ENCODE measurements at places on chromosomes 2 and 18. TPM values are rescaled to one million over a fixed set of nuclear protein-coding genes. Genes with fewer than 3 reads are reported as not detected.

The LAMA1 gene
- polyA plus RNA-seq = 77.7 TPM

The UGT1A10 gene
- polyA plus RNA-seq = not detected

The HOXD12 gene
- polyA plus RNA-seq = 0.62 TPM

The IGFBP5 gene
- polyA plus RNA-seq = 337 TPM

The HOXD1 gene
- polyA plus RNA-seq = 10.4 TPM

The ROCK1 gene
- polyA plus RNA-seq = 70.8 TPM

The REEP1 gene
- polyA plus RNA-seq = 3.2 TPM

The DGKD gene
- 30.3 TPM for polyA plus RNA-seq

The RIT2 gene
- not detected for polyA plus RNA-seq

- DNase-seq = no peak
Observed at GRCh38 chr2:223566396-223566795, 35.8 kb downstream of the SCG2 start.

DNA sequence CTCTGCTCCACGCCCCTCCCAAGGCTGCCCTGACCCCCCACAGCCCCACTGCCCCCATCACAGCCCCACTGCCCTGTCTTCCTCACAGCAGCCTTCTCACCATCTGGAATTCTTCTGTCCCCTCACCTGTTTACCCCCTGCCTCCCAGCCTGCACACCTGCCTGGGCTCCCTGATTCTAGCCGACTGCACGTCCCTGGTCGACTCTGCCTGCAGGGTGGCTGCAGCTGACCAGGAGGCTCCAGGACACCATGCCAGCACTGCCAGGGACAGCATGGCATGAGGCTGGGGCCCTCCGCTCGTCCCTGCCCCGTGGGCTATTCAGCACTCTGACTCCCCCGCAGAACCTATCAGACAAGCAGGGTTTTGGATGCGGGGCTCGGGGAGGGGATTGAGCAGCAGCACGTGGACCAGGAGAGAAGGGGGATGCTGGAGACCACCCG is 254.1 kb downstream of the HDAC4 start:
- no peak for DNase-seq

DNA sequence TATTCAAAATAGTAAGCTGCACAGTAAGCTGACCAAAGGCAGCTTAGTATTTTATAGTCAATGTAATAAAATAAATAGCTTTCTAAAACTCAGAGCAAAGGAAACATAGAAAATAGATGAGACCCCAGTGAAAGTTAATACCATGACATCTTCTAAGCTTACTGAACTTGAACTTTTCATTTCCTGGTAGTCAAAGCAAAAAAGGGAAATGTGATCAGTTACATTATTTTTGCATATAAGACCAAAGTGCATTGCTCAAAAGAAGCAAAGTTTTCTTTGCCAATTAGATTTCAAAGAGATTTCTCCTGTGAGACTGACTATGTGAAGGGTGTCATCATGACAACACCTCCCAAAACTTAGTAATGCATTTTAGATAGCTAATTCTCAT is 70.2 kb downstream of the MYO1B start:
- no peak for DNase-seq

DNA sequence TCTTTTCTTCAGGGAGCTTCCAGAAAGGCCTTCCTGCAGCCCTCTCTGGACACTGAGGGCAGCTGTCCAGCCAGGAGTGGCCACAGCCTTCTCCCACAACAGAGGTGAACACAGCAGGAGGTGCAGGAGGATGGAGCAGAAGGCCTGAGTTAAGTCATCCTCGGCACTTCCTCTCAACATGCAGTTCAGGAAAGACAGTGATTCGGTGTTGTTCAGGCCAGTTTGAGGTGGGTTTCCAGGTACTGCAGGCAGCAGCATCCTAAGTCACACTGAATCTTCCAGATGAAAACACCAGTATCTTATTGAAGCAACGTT is 225.3 kb upstream of the PXDN start:
- no peak for DNase-seq

GRCh38 chr2:10163498-10164486 is 41.3 kb downstream of the RRM2 start:
- DNase-seq = no peak

- no peak for DNase-seq
Observed at GRCh38 chr18:2559249-2559648, 12.1 kb downstream of the METTL4 start.

- no peak for DNase-seq
Observed at GRCh38 chr2:172090044-172090961, 5.0 kb downstream of the DLX1 start.

DNA sequence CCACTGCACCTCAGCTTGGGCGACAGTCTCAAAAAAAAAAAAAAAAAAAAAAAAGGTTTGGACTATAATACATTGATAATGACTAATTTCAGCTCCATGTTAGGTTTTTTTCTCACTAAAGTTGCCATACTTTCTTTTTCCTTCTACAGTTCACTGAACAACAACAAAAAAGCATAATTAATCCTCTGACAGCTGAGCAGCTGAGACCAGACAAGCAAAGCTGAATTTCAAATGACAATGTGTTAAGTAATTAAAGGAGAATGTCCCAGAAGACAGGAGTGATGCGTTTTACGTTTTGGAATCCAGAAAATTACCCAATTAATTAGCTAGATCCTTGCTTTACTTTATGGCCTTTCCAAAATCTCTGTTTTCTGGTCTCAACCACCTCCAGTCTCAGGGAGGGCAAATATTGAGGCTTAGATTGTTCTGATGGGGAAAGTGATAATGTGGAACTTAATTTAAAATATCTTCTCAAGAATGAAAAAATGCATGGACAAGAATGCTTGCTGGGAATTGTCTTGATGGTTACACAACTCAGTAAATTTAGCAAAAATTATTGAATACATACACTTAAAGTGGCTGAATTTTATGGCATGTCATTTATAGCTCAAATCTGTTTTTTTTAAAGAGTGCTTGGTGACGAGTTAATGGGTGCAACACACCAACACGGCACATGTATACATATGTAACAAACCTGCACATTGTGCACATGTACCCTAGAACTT is 17.4 kb upstream of the RMDN2 start:
- no peak for DNase-seq

DNA sequence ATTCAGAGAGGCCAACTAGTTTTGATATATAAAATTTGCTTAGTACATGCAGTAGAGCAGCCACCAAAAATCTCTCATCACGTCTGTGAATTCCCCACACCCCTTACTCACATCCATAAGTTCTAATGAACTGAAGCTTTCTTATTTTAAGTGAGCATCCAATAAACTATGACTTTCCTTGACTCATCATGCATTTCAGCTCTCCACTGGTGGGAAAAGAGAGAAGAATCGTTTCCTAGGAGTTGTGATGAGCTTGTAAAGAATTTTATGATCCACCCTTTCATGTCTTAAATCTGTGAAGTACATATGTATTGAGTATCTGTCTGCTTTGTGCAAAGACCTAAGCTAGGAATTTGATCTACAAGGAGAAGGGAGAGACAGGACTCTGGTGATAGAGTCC is 428.6 kb downstream of the SETBP1 start:
- no peak for DNase-seq

GRCh38 chr2:14716319-14716718 is 83.8 kb downstream of the LRATD1 start:
- no peak for DNase-seq

DNA sequence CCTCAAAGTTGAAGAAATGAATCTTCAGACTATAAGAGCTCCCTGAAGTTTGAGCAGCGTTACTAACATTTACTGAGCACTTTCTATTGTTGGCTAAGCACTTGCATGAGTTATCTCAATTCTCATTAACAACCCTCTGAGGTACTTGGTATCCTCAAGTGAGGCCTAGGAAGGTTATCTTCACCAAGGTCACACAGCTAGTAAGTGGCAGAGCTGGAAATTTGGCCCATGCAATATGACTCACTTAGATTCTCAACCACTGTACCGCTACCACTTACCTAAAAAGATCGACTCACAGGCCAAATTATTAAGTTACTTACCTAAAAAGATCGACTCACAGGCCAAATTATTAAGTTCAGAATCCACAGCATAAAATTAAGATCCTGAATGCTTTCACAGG is 8.7 kb upstream of the METAP1D start:
- DNase-seq = no peak

Measured in renal cortex interstitium (tissue), 15 donors.